Pulmonary artery endothelial cell (primary cell): ENCODE measurements at places on chromosomes 12 and 14. TPM values are rescaled to one million over a fixed set of nuclear protein-coding genes. Genes with fewer than 3 reads are reported as not detected.

Gene GPD1
- total RNA-seq: not detected in 2 replicates

Gene ALKBH1
- total RNA-seq: 10.2 and 12.7 TPM in 2 replicates

Gene SERPINA1
- total RNA-seq: not detected in 2 replicates

Gene NXPH4
- 0.13 and 0.28 TPM in 2 replicates for total RNA-seq

Gene DNAH10
- under 0.01 TPM in 2 replicates for total RNA-seq

Gene VDR
- 0.26 and 0.67 TPM in 2 replicates for total RNA-seq

Gene KRT1
- total RNA-seq: not detected in 2 replicates

Gene OR10AD1
- not detected in 2 replicates for total RNA-seq

Gene AMDHD1
- total RNA-seq: under 0.01 and 0.07 TPM in 2 replicates

Gene ACTN1
- total RNA-seq: 329 and 340 TPM in 2 replicates

Gene KCNMB4
- 3.8 and 8.7 TPM in 2 replicates for total RNA-seq

Gene DACT1
- total RNA-seq: 0.35 and 0.40 TPM in 2 replicates

Gene DLGAP5
- total RNA-seq: 48.5 and 77.7 TPM in 2 replicates

Gene FAIM2
- not detected in 2 replicates for total RNA-seq

Gene MIPOL1
- 23.7 and 26.3 TPM in 2 replicates for total RNA-seq

Gene FAM90A1
- 0.11 TPM in 1 of 2 replicates, not detected in the other for total RNA-seq

Gene UBR7
- total RNA-seq: 46.1 and 80.3 TPM in 2 replicates

Gene FOXA1
- total RNA-seq: 0.07 TPM in 1 of 2 replicates, not detected in the other

Gene GLIPR1L1
- not detected in 2 replicates for total RNA-seq

Gene CRIP2
- 166 and 183 TPM in 2 replicates for total RNA-seq

Gene KRT71
- total RNA-seq: not detected in 2 replicates

Gene REC8
- 1.6 and 4.1 TPM in 2 replicates for total RNA-seq

Gene BEGAIN
- 0.11 and 0.13 TPM in 2 replicates for total RNA-seq

Gene SLC7A7
- total RNA-seq: 9.3 and 18.6 TPM in 2 replicates

Gene USP44
- total RNA-seq: 0.53 and 1.1 TPM in 2 replicates

Gene EEF1AKMT3
- 5.4 and 6.3 TPM in 2 replicates for total RNA-seq

Gene TGM1
- total RNA-seq: 0.40 and 0.74 TPM in 2 replicates
